Adrenal gland (tissue), 19 donors: ENCODE measurements at places on chromosomes 2 and 18. TPM values are rescaled to one million over a fixed set of nuclear protein-coding genes. Genes with fewer than 3 reads are reported as not detected.

FN1 gene
- total RNA-seq = 205 TPM

CYRIA gene
- 14.7 TPM for total RNA-seq

TTR gene
- 0.25 TPM for total RNA-seq

UNC80 gene
- total RNA-seq = 6.3 TPM

ABCG5 gene
- not detected for total RNA-seq

TM4SF20 gene
- total RNA-seq = not detected

C1GALT1C1L gene
- 4.0 TPM for total RNA-seq

GKN1 gene
- total RNA-seq = 2.8 TPM

SAG gene
- total RNA-seq = 0.06 TPM

CAB39 gene
- total RNA-seq = 60.4 TPM

SPHKAP gene
- under 0.01 TPM for total RNA-seq

UBXN4 gene
- 74.9 TPM for total RNA-seq

NPPC gene
- total RNA-seq = not detected

GCG gene
- not detected for total RNA-seq

FKBP1B gene
- total RNA-seq = 5.0 TPM
